D341Med (cell line): ENCODE measurements at places on chromosomes 1 and 21.

GRCh38 chr1:31792116-31792515, 23.7 kb downstream of the SPOCD1 start:
- DNase-seq = peak; percentile 9

GRCh38 chr1:204731509-204731908, 46.0 kb upstream of the LRRN2 start:
- DNase-seq = peak; percentile 80

DNA sequence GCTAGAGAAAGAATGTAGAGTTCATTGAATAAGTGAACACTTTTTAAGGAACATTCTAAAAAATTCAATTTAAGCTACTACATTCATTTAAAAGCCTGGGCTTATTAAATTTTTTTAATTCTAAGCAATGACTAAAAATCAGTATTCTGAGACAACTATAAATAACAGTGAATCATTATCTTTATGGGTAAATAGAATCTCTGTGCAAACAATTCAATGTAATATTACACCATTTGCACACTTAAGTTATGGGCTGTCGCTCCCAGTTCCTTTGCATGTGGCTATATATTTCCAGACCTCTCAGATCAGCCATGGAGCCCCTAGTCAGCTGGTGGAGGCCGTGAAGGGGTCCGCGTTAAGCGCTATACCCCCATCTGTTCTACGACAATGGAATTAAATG, 65.1 kb downstream of the KCNK1 start:
- no peak for DNase-seq

- DNase-seq = peak; percentile 36
Measured at GRCh38 chr1:227944931-227945890, 2.5 kb downstream of the WNT9A start.

- DNase-seq = no peak
Measured at GRCh38 chr1:244863491-244864252, 671 bp downstream of the HNRNPU start.

- DNase-seq = no peak
Measured at GRCh38 chr1:145906954-145907753, 2.7 kb downstream of the ITGA10 start.

DNA sequence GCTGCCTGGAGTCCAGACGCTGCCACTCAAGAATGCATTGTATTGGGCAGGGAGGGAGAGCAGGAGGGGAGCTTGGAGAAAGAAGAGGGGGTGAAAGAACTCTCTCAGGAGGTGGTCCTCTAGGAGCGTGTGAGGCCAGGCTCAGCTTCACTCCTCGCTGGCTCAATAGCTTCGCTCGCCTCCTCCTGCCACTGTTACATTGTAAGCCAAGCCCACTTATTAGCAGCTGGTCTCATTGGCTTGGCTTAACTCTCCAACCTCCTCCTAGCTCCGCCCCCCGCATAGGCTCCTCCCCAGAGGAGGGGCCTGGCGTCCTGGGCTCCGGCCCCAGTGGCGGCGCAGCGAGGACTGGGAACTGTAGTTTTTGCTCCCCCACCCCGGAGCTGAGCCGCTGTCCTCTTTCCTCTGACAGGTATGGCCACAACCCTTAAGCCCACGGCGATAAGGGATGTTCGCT, at the start of gene KCNN3:
Gene KCNN3 (minus strand): TSS at position 167 of the 457 bp plus-strand sequence. CDS start 317 bp downstream, outside the sequence.
- peak; percentile 99 for DNase-seq

- DNase-seq = no peak
Measured at GRCh38 chr1:173502104-173502503, 25.0 kb downstream of the PRDX6 start.

DNA sequence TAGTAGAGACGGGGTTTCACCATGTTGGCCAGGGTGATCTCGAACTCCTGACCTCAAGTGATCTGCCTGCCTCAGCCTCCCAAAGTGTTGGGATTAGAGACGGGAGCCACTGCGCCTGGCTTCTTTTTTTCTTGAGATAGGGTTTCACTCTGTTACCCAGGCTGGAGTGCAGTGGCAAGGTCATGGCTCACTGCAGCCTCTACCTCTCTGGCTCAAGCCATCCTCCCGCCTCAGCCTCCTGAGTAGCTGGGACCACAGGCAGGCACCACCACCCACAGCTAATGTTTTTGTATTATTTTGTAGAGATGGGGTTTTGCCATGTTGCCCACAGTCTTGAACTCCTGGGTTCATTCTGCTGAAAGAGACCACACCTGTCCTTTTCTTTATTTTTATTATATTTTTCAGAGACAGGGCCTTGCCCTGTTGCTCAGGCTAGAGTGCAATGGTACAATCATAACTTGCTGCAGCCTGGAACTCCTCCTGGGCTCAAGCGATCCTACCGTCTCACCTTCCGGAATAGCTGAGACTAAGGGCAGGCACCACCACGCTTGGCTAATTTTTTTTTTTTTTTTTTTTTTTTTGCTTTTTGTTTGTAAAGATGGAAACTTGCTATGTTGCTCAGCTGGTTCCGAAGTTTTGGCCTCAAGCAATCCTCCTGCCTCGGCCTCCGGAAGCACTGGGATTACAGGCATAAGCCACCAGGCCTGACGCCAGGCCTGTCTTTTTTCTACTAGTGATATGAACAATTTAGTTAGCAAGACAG, 3.1 kb downstream of the LMNA start:
- DNase-seq = no peak

DNA sequence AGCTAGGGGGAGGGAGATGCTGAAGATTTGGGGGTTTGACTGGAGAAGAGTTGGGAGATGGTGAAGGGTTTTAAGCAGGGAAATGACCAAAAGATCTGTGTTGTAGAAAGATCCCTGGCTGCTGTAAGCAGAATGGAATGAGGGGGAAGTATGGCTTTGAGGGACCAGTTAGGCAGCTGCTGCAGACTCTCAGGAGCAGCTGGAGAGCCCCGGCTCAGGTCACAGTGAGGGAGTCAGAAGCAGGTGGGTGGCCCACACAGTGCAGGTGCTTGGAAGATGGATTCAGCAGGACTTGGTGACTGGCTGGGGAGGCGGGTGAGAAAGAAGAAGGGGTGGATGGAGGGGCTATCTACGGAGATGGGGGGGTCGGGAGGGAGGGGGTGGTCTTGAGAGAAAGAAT, 35.7 kb downstream of the EDN2 start:
- DNase-seq = no peak

GRCh38 chr21:15407585-15407984, 322.2 kb upstream of the USP25 start:
- DNase-seq = no peak

GRCh38 chr1:64895500-64895899, 70.8 kb downstream of the JAK1 start:
- DNase-seq = no peak

DNA sequence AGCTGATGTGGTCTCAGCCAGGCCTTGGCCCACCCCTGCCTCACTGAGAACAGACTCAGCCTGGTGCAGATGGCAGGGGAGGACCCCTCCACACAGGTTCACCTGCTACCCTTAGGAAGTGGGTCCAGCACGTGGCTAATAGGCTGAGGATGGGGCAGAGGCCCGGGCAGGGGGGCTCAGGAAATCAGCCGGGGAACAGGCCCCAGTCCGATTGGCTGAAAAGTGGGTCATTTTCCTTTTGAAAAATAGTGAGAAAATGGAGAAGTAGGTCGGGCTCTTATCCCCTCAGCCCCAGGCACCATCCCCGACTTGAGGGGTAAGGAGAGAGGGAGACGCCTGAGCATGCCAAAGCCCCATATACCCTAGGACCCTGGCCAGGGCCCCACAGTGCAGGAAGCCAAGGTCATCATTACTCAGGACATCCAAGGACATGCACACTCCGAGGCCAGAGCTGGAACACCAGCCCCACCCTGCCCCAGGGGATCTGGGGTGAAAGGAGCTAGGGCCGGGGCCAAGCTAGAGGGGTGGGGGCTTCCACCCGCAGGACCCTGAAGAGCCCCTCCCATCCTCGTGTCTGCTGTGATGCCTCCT, 11.0 kb downstream of the DLGAP3 start:
- no peak for DNase-seq

DNA sequence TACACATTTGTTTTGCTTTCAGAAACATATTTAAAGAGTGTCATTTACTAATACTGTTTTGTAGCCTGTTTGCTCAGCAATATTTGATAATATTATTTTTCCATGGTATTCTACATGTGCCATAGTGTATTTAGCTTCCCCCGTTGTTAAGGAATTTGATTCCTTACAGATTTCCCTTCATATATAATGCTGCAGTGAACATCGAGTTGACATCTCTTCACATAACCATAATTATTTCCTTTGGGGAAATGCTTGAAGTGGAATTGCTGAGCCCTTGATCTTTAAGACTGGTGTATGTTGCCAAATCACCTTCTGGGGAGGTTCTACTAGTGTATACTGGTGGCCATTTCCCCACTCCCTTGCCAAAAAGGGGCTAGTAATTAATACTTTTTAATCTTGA, 42.6 kb downstream of the FAM163A start:
- DNase-seq = no peak

DNA sequence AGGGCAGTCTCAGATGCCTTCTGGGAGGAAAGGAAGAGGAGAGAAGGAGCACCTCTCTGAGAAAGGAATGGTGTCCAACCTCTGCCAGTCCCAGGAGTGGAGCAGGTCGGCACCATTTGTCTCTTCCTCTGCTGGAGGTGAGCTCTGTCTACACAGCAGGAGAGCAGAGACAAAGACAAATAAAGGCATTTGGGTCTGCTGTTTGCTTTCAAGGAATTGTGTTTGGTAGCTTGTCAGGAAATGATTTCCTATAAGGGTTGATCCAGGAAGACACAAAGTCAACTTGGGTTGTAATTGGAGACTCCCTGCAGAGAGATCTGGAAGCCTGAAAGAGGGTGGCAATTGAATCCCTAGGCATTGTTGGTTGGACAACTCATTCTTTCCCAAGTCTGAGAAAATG, 34.5 kb upstream of the PLXNA2 start:
- DNase-seq = no peak

DNA sequence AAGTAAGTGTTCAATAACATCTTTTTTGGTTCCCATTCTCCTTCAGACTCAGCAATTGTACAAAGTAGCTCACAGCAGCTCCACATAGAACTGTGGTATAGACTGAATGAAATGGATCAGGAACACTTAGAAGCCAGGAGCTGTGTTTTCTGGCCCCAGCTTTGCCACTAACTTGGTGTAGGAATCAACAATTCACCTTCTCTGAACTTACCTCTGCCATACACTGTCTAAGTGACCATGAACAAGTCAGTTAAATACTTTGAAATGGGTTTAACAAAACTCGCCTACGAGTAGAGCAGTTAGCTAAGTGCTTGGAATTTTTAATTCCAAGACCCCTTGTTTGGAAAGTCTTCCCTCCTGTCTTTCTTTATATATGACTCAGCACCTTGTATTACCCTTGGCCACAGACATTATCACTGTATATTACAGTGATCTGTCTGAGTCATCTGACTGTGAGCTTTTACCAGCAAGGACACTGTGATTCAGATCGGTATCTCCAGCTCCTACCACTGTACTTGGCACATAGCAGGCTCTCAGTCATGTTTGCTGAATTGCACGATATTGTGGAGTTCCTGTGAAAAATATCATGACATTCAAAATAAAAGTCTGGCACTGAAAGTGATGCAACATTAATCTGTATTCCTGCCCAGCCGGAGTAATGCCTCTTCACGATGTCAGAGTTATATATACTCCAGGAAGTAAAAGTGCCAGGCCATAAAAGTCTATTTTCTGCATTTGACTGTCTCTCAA, 101.7 kb upstream of the BEND5 start:
- DNase-seq = no peak

GRCh38 chr1:114458237-114458777, 52.7 kb downstream of the TRIM33 start:
- no peak for DNase-seq

DNA sequence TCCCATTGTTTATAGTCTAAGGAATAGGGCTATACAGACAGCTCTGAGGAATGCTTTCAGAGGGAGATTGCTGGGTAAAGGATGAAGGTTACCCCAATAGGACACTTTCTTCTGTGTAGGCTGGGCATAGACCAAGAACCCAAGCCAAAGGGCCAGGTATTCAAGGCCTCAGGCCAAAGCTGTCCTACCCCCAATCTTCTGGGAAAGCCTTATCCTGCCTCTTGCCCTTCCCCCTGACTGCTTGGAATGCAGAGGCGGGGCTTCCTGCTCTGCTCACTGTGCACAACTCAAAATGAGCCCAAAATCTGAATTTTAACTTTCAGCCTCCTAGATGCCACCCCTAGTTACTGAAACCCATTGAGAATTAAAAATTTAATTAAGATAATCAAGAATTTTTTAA, 2.2 kb downstream of the OR10Z1 start:
- no peak for DNase-seq

- no peak for DNase-seq
Measured at GRCh38 chr1:244439391-244440032, 12.2 kb downstream of the ADSS2 start.
